ENCODE measurements at places on chromosomes 16 and 17.

DNA sequence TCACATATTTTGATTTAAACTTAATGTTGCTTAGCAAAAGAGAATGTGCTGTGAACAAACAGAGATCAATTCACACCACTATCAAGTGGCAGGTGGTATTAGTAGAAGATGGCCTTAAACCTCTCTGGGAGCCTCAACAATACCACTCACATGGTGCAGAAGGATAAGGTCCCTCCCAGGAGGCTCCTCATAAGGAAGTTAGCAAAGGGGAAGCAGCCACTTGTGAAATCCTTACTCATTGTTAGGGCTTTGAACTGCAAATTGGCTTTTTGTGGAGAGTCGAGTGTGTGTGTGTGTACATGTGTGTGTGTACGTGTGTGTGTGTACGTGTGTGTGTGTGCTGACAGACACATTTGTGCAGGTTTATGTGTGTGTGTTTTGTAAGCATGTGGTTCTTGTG is 48.9 kb upstream of the ASIC2 start:
- no peak for DNase-seq

DNA sequence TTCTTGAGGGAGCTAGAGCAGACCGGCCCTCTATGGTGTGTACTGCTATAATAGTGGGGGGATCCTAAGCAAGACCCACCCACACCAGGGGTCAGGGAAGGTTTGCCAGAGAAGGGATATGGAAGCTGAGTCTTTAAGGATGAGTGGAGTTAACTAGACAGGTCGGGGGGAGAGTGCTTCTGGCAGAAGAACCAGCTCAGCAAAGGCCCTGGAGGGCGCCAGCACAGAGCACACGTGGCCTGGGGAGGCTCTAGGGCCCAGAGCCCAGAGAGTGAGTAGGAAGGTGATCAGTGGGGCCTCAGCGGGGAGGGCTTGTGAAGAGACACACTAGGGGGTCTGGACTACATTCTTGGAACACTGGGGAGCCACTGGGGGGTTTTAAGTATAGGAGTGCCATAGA is 21.1 kb downstream of the NGFR start:
- DNase-seq: no peak

DNA sequence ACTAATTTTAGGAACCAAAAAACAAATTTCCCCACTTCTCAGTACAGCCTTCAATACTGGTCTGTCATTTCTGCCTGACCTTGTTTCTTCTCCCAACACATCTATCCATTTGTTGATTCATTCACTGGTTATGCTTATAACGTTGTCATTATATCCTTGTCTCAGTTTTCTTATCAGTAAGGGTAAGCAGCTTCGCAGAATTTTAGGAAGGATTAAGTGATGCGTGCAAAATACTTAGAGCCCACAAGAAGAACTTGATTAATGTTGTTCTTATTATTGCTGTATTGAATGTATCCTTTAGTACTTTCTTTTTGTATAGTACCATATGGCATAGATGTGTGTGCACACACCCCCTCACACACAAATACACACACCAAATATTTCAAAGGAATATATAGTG is 403.5 kb upstream of the HSBP1 start:
- DNase-seq: peak; percentile 42

DNA sequence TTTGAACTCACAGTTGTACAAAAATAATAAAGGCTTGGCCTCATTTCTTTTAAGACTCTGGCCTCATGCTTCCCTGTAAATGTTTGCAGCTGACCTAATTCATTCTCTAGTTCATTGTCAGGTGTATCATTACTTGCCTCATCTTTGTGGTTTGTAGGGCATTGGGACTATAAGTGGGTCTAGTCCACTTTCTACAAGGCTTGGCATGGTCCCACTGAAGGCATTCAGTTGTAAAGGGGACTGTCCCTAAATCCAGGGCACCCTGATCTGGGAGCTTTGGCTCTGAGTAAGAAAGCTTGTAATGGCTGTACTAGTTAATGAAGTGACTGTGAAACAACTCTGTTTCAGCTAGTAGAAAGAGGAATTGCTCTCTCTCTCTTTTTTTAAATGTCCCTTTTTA is 2.7 kb downstream of the KCTD2 start:
- DNase-seq: no peak

DNA sequence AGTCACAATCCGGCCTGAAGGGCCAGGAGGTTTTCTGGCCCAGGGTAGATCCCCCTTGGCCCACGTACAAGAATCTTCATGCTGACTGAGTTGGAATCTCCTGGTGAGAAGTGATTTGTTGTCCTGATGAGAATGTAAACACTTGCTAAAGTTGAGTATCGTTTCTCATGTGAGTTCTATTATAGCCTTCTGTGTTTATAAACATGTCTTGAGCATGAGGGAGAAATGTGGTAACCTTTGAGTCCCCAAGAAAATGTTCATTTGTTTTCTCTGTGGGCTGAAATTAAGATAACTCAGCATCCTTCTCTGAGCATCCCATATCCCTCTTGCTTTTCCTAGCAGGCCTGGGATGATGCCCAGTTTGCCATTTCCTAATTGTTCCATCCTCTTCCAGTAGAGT is 204.8 kb downstream of the FTO start:
- DNase-seq: no peak

All from fibroblast of skin of right biceps (primary cell).